ENCODE measurements at places on chromosomes 3 and 15. TPM values are rescaled to one million over a fixed set of nuclear protein-coding genes. Genes with fewer than 3 reads are reported as not detected.

GRCh38 chr3:65578861-65579260 lies 459.9 kb downstream of the MAGI1 start:
- no peaks in the 10 kb centered on the region for H3K27me3 ChIP-seq
- no peaks in the 10 kb centered on the region for H3K36me3 ChIP-seq
- no peak overlapping the region for H3K4me3 ChIP-seq
- DNase-seq: no peak
- no peak overlapping the region for H3K27ac ChIP-seq

- H3K27ac ChIP-seq: no peak overlapping the region
- no peaks in the 10 kb centered on the region for H3K27me3 ChIP-seq
- no peaks in the 10 kb centered on the region for H3K36me3 ChIP-seq
- no peaks in the 10 kb centered on the region for H3K4me1 ChIP-seq
- DNase-seq: no peak
These were observed 14.4 kb upstream of the CDC25A start for GRCh38 chr3:48202632-48203031.

Gene RETNLB
- not detected for total RNA-seq

GRCh38 chr15:44713006-44713966 lies 2.0 kb downstream of the B2M start:
- no peak for DNase-seq
- H3K27me3 ChIP-seq: no peaks in the 10 kb centered on the region
- H3K27ac ChIP-seq: peak overlapping the region; percentile 100
- peaks cover 37% of the 10 kb centered on the region for H3K36me3 ChIP-seq
- peak overlapping the region; percentile 68 for H3K4me3 ChIP-seq

DNA sequence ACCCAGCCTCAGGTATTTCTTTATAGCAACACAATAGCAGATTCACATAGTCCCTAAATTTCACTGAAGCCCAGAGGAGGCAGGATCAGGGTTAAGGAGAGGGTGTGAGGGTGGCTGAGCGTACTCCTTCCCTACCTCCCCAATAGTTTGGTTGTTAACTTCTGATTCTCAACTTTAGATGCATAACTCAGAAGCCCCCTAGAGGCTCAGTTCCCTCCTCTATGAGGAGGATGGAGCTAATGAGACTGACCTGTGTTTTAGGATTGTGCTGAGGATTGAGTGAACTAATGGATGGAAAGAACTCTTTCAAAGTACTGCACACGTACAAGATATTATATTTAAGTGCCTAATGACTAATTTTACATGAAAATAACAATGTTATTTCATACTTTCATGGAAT lies 249.3 kb upstream of the SOX14 start:
- no peak for DNase-seq
- H3K27ac ChIP-seq: no peak overlapping the region
- H3K4me1 ChIP-seq: no peaks in the 10 kb centered on the region
- no peaks in the 10 kb centered on the region for H3K27me3 ChIP-seq

DNA sequence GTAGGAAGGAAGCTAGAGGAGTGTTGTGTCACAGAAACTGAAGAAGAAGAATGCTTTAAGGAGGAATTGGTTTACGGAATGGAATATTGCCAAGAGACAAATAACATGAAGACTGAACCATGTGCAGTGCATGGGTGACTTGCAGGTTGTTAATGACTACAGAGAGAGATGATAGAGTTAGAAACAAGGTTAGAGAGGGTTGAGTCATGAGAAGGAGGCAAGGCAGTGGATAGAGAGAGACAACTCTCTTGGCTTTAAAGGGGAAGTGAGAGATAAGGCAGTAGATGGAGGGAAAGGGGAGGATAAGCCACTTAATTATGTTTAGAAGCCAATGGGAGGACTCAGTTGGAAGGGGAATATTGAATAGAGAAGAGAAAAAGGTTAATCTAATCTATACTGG lies 119.3 kb upstream of the CCNL1 start:
- DNase-seq: no peak
- H3K36me3 ChIP-seq: no peaks in the 10 kb centered on the region
- no peaks in the 10 kb centered on the region for H3K27me3 ChIP-seq
- H3K4me3 ChIP-seq: no peak overlapping the region

GRCh38 chr3:127069814-127070440 lies 87.0 kb downstream of the PLXNA1 start:
- peaks cover 5% of the 10 kb centered on the region for H3K27me3 ChIP-seq
- no peaks in the 10 kb centered on the region for H3K36me3 ChIP-seq
- DNase-seq: peak; percentile 60
- no peaks in the 10 kb centered on the region for H3K4me1 ChIP-seq
- H3K27ac ChIP-seq: no peak overlapping the region

GRCh38 chr3:50340448-50341329 lies at the start of gene RASSF1:
RASSF1 (minus strand) TSS chr3:50340836; CDS start chr3:50340805, 31 bp downstream.
- H3K4me3 ChIP-seq: peak within 1 kb of the TSS; percentile 55
- H3K36me3 ChIP-seq: no peaks in the 10 kb centered on the region
- no peaks in the 10 kb centered on the region for H3K27me3 ChIP-seq
- peaks cover 72% of the 10 kb centered on the region for H3K4me1 ChIP-seq
- peak; percentile 96 for DNase-seq

GRCh38 chr3:152621967-152622810 lies 212.7 kb upstream of the P2RY1 start:
- H3K27ac ChIP-seq: no peak overlapping the region
- no peaks in the 10 kb centered on the region for H3K4me1 ChIP-seq
- no peaks in the 10 kb centered on the region for H3K27me3 ChIP-seq
- no peaks in the 10 kb centered on the region for H3K36me3 ChIP-seq
- DNase-seq: no peak

DNA sequence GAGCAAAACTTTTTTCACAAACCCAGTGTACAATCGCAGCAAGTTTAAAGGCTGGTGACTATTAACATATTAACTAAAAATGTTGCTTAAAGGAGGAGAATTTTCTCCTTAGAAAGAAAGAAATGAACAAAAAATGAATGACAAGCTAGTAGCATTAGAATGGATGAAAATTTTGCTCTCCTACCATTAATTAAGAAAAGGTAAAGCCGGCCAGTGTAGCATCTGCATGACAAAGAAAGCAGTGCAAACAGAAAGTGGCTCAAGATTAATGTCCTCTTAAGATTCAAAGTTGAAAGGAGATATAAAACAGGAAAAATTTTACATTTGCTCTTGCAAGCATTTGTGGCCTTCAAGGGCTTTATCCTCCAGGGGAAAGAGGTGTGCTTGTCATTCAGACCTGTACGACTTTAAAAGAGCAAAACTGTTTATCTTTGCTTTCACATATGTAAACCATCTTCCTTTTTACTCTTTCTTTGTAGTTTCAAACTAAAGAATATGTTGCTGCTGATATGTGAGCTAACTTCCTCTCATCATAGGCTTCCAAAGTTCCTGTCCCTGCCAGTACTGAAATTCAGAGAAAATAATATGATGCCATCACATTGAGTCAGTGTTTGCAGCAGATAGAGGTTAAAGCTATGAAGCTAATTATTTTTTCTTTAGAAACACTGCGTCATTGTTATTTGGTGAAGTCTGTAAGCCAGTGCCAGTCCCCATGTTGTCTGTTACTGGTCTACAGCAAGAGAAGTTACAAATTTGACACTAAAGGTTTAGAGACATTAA lies 439.1 kb upstream of the GRM7 start:
- DNase-seq: no peak
- no peak overlapping the region for H3K4me3 ChIP-seq
- no peaks in the 10 kb centered on the region for H3K27me3 ChIP-seq
- no peaks in the 10 kb centered on the region for H3K4me1 ChIP-seq
- no peak overlapping the region for H3K27ac ChIP-seq
- no peaks in the 10 kb centered on the region for H3K36me3 ChIP-seq

Gene PRICKLE2
- 11.3 TPM for total RNA-seq

Measured in spleen (tissue), 13 donors.